ENCODE measurements at places on chromosomes 4 and X.

DNA sequence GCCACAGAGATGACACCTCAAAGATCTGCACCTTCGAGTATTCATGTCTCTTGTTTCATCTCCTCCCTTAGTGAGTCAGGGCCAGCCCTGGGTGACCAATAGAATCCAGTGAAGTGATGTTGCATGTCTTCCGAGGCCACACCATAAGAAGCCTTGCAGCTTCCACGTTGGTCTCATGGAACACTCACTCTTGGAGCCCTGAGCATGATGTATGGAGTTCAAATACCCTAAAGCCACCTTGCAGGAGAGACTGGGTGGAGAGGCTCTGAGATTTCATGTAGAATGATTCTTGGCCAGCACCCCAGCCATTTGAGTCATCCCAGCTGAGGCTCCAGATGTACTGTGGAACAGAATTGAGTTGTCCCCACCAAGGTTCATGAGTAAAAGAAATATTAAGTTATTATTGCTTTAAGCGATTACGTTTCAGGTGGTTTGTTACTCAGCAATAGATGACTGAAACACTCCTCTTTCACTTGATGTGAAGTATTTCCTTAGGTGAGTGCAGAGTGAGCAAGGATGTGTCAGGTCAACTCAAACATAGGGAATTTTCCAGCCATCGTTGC, 5.0 kb upstream of the RP2 start:
- no peak for DNase-seq

GRCh38 chr4:95023110-95023509, 265.4 kb downstream of the BMPR1B start:
- DNase-seq: no peak

GRCh38 chr4:142975618-142976017, 129.5 kb upstream of the INPP4B start:
- DNase-seq: no peak

GRCh38 chr4:71141125-71141524, 147.7 kb downstream of the DCK start:
- DNase-seq: no peak

DNA sequence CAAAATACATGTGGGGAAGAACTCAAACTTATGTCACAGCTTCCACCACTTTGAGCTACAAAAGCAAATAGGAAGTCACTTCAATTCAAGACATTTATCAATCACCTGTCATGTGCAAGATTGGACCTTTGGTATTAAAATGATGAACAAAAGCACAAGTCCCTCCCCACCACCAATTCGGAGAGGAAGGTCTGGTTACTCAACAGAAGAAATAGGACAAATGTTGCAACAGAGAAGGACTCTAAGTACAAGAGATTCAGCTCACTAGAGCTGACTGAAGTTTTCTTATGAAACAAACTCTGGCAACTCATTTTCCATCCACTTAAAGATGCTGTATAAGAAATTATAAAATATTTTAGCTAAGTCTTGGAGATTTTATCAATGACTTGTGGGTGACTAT, 16.0 kb upstream of the MMRN1 start:
- no peak for DNase-seq

DNA sequence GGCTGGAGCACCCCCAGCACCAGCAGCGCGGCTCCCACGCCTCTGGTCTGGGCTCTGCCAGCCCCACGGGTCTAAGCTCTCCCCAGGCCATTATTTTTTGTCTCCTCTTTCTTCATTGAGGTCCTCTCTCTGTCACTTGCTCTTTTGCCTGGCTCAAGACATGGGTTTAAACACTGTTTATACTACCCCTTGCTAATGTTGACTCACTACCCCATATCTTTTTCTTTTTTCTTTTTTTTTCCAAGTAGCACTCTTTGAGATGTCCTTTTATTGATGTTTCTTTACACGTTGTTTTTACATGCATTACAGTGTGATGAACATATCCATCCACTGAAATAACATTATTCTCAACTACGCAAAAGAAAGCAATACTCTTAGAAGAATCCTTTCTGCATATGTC, 1.7 kb upstream of the ERVMER34-1 start:
- no peak for DNase-seq

- no peak for DNase-seq
Observed at GRCh38 chr4:6964858-6965257, 55.2 kb downstream of the TBC1D14 start.

- DNase-seq: no peak
Observed at GRCh38 chr4:176708771-176709311, 83.9 kb downstream of the VEGFC start.

- DNase-seq: no peak
Observed at GRCh38 chrX:15749642-15750610, 11.9 kb downstream of the CA5B start.

GRCh38 chr4:27234306-27234899, 373.8 kb downstream of the STIM2 start:
- DNase-seq: no peak

DNA sequence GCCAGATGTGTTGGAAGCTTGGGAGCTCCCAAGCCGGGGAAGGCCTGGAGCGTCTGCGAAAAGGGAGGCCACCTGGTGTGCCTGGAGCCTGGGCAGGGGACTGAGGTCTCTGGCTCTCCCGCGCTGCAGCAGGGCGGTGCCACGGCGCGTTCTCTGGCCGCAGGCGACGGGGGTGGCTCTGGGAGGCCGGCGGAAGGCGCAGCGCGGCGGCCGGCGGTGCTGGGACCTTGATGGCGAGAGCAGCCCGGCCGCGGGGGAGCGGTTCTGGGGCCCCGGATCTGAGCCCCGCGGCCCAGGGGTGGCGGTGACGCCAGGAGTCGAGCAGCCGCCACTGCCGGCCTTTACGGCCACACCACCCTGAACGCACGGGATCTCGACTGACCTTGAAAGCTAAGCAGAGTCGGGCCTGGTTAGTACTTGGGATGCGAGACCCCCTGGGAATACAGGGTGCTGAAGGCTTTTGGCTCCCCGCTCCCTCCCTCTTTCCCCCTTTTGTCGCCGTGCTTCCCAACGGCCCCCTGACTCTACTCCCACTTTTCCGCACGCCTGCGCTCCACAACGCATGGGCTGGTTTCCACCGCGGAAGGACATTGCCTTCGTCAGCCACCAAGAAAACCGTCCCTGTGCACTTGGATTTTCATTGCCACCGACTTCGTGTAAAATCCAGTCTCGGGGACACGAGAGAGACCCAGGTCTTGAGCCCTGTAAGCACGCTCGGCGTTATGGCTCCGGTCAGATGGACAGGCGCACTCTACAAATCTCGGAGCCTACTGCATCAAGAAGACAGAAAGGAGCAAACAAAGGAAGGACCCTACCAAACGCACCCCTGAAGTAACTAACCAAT, 9.5 kb downstream of the FRG2 start:
- DNase-seq: no peak

- DNase-seq: no peak
Observed at GRCh38 chr4:98614662-98615061, 43.7 kb downstream of the TSPAN5 start.

GRCh38 chrX:17656035-17656418, 81.3 kb upstream of the SCML1 start:
- no peak for DNase-seq

GRCh38 chr4:145936997-145937901, 1.4 kb downstream of the ZNF827 start:
- DNase-seq: peak; percentile 38

DNA sequence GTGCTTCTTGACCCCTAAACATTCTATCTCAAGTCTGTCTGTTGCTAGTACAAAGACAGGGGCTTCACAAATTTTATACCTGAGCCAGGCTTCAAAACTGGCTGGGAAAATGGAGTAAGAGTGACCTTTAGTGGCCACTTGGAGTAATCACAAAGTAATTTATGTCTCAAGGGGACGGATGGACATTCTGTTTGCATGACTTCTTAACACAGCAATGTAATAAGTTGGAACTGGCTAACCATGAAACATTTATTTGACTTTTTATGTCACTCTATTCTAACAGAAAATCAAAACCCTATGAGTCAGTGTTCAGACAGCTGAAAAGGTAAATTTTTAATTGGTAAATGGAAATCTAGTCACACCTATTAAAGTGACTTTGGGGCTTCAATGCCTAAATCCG, 600.6 kb downstream of the ANKRD50 start:
- DNase-seq: no peak

- no peak for DNase-seq
Observed at GRCh38 chrX:9983441-9983840, 16.3 kb downstream of the CLDN34 start.

DNA sequence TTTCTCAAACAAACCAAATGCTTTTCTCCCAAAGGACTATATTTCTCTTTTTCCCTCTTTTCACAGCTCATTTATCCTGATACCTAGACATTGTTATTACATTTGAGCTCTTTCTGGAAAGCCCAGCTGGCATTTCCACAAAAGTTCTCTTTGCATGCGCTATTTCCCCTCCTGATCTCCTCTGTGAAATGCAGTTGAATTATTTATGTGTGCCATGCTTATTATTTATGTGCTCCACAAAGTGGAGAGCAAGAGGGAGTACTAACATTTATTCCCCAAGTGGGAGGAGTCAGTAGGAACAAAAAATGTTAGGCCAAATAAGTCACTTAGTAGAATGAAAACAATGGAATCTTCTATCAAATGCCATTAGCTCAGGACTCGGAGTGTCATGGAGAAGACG, 626.6 kb upstream of the IGFBP7 start:
- no peak for DNase-seq

- DNase-seq: no peak
Observed at GRCh38 chr4:96681218-96681617, 841.3 kb downstream of the PDHA2 start.

DNA sequence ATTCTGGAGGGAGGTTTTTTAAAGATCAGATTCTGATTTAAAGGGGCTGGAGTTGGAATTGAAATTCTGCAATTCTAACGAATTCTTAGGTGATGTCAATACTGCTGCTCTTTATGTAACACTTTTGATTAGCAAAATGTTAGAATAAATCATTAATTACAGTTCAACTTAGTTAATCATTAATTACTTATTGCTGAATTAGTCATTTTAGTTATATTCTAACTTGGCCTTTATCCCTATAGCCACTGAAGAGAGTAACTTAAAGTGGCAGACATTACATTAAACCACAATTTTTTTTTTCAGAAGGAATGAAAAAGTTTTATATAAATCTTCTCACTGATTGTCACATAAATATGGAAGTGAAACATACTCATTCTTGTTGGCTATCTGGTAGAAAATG, 206.6 kb upstream of the ITM2A start:
- no peak for DNase-seq

DNA sequence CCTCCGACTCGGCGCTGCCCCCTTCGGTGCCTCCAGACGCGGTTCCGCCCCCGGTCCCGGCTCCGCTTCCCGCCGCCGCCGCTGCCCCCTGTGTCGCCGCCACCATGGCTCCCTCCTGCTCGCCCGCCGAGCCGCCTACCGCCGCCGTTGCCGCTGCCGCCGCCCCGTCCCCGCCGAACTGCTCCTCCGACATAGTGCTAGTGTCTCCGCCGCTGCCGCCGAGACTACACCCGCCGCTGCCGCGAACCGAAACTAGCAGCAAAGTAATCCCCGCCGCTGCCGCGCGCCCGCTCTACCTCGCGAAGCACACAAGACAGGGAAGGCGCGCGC, 340 bp downstream of the HNRNPD start:
- no peak for DNase-seq

DNA sequence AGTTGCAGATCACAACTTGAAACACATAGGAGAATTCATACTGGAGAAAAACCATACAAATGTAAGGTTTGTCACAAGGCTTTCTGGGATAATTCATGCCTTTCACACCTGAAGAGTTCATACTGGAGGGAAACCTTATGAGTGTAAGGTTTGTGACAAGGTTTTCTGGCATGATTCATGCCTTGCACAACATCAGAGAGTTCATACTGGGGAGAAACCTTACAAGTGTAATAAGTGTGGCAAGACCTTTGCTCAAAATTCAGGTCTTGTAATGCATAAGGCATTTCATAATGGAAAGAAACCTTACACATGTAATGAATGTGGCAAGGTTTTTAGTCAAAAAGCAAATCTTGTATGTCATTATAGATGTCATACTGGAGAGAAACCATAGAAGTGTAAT, 58.8 kb upstream of the ENPEP start:
- DNase-seq: no peak

GRCh38 chr4:156830351-156830750, 141.2 kb downstream of the PDGFC start:
- DNase-seq: no peak

GRCh38 chr4:26766141-26766540, 94.5 kb upstream of the STIM2 start:
- no peak for DNase-seq

- no peak for DNase-seq
Observed at GRCh38 chrX:9880237-9880636, 86.9 kb upstream of the CLDN34 start.

- DNase-seq: no peak
Observed at GRCh38 chr4:144597171-144597570, 48.8 kb upstream of the HHIP start.

DNA sequence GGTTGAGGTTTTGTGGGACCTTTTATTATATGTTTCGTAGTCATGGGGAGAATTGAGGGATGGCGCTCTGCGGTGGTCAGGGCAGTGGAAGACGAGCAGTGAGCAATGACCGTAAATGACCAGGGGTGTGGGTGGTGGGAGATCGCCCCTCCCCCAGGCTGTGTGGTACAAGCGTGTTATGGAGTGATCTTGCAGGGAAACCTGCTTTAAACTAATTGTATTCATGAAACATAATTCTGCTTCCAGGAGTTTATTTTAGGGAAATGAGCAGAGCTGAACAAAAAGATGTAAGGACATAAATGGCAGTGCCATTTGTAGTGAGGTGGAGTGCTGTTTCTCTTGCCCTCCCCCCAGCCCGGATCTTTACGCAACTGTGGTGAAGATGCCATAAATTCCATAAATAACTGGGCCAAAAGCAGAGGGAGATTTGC, 20.2 kb downstream of the GYG2 start:
- DNase-seq: no peak

- DNase-seq: peak; percentile 3
Observed at GRCh38 chrX:16528620-16529019, 121.3 kb upstream of the S100G start.
